Cortex of kidney (tissue), 1 donor: ENCODE measurements at places on chromosomes 4 and X.

GRCh38 chr4:40916880-40917279, 167.1 kb downstream of the NSUN7 start:
- no peak for DNase-seq

DNA sequence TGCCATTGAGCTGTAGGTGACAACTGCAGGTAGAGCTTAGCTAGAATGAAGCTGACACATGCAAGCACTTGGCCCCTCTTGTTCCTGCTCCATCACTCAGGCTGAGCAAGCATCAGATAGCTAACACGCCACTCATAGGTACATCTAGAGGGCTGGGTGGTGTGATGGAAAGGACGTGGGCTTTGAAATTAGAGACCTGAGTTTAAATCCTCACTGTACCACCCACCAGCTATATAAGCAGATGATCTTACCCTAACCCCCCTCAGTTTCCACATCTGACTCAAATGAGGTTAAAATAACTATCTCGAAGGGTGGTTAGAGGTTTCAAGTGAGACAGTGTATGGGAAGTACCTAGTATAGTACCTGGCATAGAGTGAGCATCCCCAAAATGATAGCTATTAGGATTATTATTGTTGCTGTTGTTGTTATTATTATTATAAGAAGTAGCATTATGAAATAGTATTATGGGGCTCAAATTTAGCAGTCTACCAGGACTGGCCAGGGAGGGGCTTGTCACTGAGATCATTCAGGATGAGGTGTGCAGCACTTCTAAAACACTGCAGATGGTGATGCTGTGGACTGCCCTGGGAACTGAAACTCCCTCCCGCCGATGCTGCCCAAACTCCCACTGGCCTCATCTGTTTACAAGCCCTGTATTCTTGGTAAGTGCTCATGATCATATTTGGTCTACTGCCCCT, 59.0 kb downstream of the REELD1 start:
- no peak for DNase-seq

DNA sequence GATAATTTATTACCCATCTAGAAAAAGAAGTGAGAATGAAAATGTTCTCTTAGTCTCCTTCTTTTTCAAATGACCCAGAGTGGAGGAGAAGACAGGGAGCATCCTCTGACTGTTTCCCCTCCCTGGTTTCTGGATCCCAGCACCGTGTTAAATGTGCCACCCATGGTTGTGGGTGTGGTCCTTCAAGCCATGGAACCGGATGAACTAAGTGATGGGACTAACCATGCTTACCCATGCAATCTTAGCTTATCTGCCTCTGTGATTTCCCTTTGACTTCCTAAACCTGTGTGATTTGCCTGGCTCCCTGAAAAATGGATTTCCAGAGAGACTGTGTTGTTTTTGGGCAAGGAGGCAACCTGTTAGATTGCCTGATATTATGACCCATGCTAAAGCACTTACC, 437.1 kb downstream of the MAGEB5 start:
- no peak for DNase-seq

DNA sequence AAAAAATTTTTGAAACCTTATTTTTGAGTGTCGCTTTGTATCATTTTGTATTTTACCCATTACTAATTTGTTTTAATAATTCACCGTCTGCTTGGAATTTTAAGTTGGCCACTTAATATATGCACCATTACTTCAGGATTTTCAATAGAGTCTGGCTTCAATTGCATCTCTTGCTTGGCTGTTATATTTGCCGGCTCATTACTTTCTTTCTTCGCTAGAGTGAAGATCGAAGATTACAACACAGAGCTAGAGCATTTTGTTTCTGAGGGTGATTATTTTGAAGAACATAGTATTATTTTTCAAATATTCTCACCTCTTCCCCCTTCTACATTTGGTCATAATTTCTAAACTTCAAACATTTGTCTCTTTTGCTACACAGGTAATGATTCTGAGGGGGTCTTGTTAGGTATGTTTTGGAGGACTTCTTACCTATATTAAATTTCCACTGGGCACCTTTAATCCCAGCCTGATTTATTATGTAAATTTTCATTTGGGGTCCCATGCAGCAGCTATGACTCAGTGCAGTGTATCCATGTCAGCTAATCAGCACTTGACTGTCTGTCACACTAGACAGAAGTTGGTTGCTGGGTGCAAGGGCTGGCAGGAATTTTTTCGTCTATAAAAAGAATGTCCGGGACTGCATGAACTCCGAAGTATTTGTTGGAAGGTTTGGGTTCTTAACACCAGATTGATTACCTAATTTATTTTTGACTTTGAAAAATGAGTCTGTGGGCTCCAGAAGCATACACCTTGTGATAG, 18.6 kb downstream of the TBC1D1 start:
- DNase-seq = no peak

GRCh38 chr4:44558031-44558605, 93.3 kb downstream of the YIPF7 start:
- DNase-seq = no peak

DNA sequence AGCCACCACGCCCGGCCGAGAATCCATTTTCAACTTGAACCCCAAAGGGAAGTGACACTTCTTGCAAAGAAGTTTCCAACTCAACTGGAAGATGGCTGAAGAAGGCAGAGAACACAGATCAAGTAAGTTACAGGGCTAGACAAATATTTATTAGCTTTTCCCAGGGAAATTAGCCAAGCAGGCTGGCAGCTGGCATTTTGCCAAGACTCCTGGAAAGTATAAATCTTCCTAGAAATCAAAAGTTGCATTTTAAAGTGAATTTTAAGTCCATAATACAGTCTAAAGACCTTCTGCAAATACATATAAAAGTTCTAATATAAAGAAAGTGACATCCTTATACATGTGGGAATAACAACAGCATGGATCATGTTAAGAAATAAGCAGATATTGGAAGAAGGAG, 3.4 kb upstream of the MRPL1 start:
- DNase-seq = no peak

DNA sequence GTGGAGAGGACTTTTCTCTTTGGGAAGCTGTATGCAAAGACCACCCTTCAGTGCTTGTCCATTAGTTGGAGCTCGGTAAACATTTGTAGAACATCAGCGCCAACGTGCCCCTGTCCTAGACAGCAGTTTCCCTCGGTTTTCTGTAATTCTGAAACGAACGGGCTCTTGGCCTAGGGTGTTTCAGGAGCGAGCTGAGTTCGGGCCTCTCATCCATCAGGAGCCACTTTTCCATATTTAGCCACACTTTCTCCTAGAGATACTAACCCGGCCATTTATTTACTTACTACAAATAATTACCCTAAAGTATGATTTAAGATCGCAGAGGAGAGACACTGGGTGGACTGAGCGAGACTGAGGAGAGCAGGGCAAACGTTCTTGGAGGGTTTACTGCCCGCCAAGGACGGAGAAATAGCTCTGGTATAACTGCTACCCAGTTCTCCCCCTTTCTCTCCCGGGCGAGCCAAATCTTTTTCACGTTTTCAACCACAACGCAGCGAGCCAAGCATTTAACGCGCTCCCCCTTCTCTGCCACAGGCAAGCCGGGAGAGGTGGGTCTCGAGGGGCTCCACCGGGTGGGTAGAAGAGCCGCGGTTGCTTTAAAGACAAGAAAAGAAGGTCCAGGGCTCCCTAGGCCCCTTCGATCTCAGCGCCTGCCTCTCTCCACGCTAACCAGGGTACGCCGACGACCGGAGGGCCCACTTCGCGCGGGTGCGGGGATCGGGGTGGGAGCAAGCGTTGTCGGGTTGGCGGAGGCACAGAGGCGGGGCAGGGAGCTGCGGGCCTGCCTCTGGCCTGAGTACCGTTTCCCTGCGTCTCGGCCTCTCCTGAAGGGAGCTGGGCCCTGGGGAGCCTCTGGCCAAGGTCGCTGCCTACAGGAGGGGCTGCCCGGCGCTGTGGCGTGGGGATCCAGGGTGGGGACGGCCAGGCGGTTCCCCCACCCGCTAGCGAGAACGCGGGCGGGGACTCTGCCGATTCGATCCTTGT, 10.8 kb upstream of the PITX2 start:
- no peak for DNase-seq

GRCh38 chr4:6313216-6313615, 43.6 kb downstream of the WFS1 start:
- no peak for DNase-seq

DNA sequence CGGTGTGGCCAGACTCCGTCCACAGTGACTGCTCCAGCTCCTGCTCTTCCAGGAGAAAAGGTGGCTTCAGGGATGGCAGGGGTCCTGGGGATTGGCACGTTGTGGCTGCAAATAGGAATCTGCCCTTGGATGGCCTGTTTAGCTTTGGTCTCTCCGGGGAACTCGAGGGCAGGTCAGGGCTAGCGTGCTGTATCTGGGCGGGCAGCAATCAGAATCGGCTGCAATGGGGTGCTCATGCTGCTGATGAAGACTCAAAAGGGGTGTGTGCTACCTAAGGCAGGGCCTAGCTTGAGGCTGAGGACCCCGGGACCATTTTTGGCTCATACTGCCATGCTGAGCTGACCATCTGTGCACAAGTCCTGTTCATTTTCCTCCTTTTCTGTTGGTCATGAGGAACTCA, 51.3 kb downstream of the RGS12 start:
- DNase-seq = no peak

DNA sequence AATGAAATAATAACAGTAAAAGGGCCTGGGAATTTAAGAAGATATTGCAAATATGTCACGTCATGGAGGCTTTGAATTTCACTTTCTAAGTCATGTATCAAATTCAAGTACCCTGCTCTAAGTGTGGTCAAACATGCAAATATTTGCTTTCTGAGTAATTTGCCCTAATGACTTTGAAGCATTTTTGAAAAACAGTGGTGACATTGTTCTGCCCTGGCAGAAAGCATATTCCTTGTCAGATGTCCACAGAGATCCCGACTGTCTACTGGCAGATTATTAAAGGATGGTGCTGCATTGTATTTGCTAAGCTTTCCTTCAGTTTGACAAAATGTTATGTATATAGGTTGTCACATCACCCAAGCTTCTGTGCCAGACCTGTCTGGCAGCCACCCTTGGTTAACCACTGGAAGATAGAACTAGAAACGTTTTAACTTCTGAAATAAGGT, 92.5 kb downstream of the ANK2 start:
- DNase-seq = no peak

- no peak for DNase-seq
Observed at GRCh38 chr4:94540476-94540875, 88.7 kb downstream of the PDLIM5 start.

DNA sequence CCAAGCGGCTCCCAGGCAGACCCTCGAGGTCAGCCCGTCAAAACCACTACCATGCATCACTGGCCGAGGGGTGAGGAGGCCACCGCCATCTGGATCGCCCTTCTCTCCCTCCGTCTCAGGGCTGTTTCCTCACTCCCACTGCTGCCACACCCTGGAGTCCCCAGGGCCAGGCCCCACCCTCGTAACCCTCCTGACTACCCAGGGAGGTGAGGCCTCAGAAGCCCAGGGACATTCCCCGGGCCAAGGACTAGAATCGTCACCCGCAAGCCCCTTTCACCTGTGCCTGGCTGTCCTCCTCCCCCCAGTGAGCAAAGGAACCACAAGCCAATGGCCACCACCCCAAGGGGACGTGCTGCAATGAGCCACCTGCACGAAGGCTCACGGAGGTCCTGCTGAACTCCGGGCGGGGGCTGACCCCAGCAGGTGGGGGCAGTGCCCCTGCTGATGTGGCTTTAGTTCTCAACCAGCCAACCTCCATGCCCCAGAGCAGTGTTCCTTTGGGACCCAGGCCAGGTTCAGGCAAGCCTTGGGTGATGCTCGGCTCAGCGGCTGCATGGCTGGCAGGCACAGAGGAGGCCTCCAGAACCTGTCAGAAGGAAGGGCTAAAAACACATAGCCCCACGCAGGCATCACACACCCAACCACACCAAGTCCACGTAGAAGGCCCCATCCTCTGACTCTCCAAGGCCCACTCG, 23.8 kb downstream of the PPP2R2C start:
- DNase-seq = no peak

GRCh38 chrX:136162827-136163570, 15.7 kb downstream of the FHL1 start:
- DNase-seq = no peak

DNA sequence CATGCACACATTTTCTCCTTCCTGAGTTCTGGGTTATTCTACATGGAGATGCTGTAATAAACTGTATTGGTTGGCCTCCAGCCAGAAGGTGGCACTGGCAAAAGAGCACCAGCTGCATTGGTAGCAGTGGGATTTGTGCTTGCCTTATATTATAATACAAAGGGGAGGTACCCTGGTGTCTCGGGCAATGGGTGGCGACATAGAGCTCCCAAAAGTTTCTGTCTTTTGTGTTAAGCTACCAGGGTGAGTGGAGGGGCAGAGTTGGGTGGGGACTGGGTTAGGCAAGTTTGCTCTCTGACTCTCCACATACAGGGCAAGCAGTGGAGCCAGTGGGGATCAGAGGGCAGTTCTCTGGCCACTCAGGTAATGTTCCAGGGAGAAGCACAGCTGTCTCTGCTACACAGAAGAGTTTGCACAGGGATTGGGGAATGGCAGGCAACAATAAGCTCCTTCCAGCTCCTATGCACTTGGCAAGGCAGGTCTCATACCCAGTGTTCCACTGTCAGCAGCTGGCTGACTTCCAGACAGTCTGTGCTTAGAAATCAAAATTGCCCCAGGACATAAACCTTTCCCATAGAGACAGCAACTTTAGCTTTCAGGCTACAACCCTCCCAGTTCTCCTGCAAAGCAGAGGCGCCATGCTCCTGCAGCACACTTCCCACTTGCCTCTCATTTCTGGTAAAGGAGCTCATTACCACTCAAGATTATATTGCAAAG, 463.9 kb upstream of the PCDH7 start:
- DNase-seq = no peak

DNA sequence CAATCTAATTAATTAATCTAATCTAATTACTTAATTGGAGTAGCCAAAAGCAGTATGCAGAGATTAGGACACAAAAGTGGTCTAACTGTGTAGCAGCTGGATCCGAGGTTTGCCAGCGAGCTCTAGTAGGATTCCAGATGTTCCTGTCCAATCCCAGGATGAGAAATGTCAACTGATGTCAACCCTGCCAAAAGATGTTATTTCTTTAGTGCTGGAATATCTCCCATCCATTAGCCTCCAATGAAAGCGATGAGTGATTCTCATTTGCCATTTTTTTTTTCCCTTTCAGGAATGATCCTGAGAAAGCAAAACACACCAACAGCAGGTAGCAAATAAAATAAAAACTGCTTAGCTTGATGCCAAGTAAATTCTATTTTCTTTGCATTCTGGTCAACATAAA, 372.9 kb downstream of the STIM2 start:
- DNase-seq = no peak

- no peak for DNase-seq
Observed at GRCh38 chr4:37666625-37667071, 19.5 kb downstream of the RELL1 start.

- DNase-seq = no peak
Observed at GRCh38 chr4:163609019-163609418, 114.5 kb downstream of the TMA16 start.

DNA sequence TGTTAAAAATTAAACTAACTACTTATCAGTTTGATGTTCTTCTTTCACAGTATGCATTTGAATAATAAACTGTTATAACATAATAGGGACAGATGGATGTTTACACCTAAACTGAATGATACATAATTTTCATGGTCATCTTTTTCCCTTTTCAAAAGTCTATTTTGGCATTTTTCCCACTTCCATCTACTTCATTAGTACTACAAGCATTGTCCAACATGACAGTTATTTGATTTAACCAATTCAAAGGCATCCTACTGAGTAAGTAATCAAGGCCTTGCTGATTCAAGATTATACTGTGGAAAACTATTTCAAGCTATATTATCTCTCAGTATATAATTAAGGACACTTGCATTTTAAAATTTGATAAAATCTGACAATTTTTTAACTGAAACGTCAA, 212.9 kb downstream of the FAT4 start:
- DNase-seq = no peak
